ENCODE measurements at places on chromosomes 5 and 9. TPM values are rescaled to one million over a fixed set of nuclear protein-coding genes. Genes with fewer than 3 reads are reported as not detected.

DNA sequence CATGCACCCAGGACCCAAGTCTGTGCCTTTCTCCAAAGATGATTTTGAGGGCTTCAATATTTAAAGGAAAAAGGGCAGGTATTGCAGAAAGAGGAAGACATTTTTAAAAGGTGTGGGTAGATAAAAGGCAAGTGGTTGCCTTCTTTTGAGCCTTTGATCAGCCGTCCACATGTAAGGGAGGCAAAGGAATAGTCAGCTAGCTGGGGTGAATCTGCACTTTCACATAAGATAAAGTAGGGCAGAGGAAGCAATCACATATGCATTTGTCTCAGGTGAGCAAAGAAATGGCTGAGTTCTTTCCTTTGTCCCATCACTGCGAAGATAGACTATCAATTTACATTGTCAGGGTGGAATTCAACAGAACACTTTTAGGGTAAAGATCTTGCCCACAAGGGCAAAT, 19.9 kb downstream of the MGAT1 start:
- no peak for DNase-seq

The CD274 gene
- total RNA-seq: 10.3 TPM

GRCh38 chr5:175873088-175873454, 1.7 kb downstream of the CPLX2 start:
- no peak for DNase-seq

DNA sequence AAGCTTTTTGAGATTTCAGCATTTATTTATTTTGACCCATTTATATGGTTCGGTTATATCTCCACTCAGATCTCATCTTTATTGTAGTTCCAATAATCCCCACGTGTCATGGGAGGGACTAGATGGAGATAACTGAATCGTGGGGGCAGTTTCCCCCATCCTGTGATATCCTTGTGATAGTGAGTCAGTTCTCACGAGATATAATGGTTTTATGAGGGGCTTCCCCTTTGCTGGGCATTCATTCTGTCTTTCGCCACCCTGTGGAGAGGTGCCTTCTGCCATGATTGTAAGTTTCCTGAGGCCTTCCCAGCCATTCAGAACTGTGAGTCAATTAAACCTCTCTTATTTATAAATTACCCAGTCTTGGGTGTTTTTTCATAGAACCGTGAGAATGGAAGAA, 96.5 kb upstream of the PCSK1 start:
- DNase-seq: no peak

GRCh38 chr5:78756858-78757257, 108.3 kb upstream of the LHFPL2 start:
- no peak for DNase-seq

- DNase-seq: peak; percentile 23
Observed at GRCh38 chr5:102223542-102224477, 72.3 kb downstream of the SLCO4C1 start.

DNA sequence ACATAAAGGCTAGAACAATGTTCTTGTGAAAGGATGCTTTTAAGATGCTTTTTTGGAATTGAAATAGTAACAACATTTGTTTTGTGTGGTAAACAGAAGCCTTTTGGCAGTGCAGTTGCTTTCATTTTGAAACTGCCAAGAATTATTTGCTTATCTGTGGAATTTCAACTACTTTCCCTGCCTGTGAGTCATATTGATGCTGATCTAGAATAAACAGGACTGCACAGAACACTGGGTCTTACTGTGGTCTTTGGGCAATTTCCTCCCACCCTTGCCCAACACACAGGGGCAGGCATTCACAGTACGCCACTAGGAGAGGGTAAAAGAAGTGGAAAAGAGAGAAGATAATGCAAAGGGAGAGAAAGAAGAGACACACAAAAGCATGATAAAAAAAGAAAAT, 483.7 kb downstream of the ELAVL2 start:
- peak; percentile 5 for DNase-seq

GRCh38 chr5:83472508-83473345, 1.2 kb downstream of the VCAN start:
- DNase-seq: peak; percentile 36

GRCh38 chr5:1974081-1974480, 91.4 kb upstream of the IRX4 start:
- no peak for DNase-seq

The PCDHAC1 gene
- under 0.01 TPM for total RNA-seq

DNA sequence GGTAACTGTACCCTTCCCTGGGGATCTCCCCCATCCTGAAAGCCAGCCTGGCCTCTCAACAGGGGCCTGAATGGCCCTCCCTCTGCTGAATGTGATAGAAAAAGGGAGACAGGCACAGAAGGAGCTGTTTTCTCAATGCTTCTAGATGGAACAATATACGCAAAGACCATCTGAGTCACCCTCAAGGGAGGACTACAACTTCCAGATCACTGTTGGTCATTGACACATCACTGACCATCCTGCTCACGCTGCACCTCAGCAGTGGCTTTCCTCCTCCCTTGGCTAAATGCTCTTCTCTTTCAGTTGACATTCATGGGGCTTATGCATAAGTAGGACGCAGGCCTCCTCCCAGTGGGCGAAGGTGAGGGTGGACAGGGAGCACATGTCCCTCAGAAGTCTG, 112.2 kb upstream of the SHB start:
- no peak for DNase-seq

The DYNC2I2 gene
- 59.9 TPM for total RNA-seq

The CCDC152 gene
- total RNA-seq: 0.97 TPM

DNA sequence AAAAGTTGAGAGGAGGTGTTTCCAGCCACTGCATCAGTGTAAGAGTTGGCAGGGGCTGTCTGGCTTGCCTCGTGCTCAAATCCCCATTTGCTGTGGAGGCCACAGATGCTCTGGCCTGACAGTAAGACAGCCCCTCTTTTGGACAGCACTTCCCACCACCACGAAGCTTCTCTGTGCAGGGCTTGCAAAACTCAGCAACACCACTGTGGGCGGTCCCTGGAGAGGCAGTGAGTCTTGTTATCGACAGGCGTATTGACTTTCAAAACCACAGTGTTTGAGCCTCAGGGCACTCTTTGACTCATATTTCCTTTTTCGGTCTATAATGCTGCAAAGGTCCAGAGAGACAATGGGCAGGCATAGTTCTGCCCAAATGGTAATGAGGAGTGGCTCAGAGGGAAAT, 539.5 kb downstream of the EBF1 start:
- no peak for DNase-seq

The LRRC19 gene
- total RNA-seq: not detected

- DNase-seq: peak; percentile 25
Observed at GRCh38 chr9:96109680-96110351, 192.2 kb downstream of the HSD17B3 start.

GRCh38 chr5:125551246-125551645, 804.8 kb upstream of the ZNF608 start:
- peak; percentile 71 for DNase-seq

GRCh38 chr9:89801341-89801740, 196.5 kb downstream of the GADD45G start:
- DNase-seq: no peak

GRCh38 chr9:37229882-37230482, 109.6 kb downstream of the ZCCHC7 start:
- no peak for DNase-seq

- no peak for DNase-seq
Observed at GRCh38 chr9:118643118-118643517, 726.1 kb downstream of the BRINP1 start.

GRCh38 chr5:75265731-75266130, 29.1 kb upstream of the ANKRD31 start:
- DNase-seq: peak; percentile 55

- DNase-seq: no peak
Observed at GRCh38 chr9:134426436-134426835, 100.2 kb downstream of the RXRA start.

DNA sequence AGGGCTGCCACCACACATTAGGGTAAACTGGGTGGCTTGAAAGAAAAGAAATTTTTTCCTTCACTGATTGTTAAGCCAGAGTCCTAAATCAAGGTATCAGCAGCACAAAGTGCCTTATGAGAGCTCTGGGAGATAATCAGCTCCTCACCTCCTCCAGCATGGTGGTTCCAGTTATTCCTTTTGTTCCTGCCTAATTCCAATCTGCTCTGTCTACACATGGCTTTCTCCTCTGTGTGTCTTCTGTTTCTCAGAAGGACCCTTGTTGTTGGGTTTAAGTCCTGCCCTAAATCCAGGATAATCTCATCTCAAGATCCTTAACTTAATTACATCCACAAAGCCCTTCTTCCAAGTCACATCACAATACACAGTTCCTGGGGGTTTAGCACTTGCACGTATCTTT, 1352.0 kb upstream of the CDH9 start:
- no peak for DNase-seq

The KIF27 gene
- total RNA-seq: 2.9 TPM

GRCh38 chr5:102670224-102670836, 84.8 kb upstream of the PAM start:
- peak; percentile 36 for DNase-seq

- peak; percentile 29 for DNase-seq
Observed at GRCh38 chr5:127812570-127812969, 109.4 kb downstream of the CCDC192 start.

The C1QTNF3 gene
- total RNA-seq: 0.86 TPM

The PRELID2 gene
- total RNA-seq: 35.0 TPM

DNA sequence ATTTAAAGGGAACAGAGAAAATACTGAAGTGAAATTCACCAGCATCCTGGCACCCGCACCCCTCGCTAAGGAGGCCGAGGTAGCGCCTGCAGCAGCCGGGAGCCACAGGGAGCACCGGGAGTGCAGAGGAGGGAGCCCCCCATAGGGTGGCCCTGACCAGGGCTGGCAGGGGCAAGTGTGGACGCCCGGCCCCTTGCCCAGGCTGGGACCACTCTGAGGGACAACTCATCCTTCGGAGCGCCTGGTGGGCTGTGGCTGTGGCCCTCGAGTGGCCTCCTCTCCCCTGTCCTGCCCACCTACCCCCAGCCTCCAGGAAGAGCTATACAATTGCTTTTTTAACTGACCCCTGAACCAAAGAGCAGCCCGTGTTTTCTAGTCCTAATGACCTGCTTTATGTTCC, 47.0 kb downstream of the PLEKHG4B start:
- no peak for DNase-seq

DNA sequence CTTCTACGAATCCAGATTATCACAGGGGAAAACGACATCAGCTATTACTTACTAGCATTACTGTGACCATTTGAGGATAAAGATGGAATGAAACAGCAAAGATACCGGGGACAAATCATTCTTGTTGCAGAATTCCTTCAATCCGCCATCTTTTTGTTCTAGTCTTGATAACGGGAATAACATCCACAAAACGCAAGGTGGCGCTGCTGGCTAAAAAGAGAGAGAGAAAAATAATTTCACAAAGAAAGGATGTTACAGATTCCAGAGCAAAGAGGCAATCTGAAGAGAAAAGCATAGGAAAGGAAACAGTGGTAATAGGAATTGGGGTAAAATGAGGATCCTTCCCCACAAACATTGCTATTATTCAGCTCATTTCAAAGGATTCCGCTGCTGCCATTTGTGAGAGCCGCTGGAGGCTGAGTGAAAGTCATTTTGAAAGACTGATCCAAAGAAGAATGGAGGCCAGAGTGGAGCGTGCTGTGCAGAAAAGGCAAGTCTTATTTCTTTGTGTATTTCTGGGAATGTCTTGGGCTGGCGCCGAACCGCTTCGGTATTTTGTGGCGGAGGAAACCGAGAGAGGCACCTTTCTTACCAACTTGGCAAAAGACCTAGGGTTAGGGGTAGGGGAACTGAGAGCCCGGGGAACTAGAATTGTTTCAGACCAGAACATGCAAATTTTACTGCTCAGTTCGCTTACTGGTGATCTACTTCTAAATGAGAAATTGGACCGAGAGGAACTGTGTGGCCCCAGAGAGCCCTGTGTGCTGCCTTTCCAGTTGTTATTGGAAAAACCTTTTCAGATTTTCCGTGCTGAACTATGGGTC, at the start of gene PCDHB7:
PCDHB7 (plus strand) TSS at position 264 of the 824 bp plus-strand sequence; CDS start at position 456, 192 bp downstream.
- peak; percentile 10 for DNase-seq

DNA sequence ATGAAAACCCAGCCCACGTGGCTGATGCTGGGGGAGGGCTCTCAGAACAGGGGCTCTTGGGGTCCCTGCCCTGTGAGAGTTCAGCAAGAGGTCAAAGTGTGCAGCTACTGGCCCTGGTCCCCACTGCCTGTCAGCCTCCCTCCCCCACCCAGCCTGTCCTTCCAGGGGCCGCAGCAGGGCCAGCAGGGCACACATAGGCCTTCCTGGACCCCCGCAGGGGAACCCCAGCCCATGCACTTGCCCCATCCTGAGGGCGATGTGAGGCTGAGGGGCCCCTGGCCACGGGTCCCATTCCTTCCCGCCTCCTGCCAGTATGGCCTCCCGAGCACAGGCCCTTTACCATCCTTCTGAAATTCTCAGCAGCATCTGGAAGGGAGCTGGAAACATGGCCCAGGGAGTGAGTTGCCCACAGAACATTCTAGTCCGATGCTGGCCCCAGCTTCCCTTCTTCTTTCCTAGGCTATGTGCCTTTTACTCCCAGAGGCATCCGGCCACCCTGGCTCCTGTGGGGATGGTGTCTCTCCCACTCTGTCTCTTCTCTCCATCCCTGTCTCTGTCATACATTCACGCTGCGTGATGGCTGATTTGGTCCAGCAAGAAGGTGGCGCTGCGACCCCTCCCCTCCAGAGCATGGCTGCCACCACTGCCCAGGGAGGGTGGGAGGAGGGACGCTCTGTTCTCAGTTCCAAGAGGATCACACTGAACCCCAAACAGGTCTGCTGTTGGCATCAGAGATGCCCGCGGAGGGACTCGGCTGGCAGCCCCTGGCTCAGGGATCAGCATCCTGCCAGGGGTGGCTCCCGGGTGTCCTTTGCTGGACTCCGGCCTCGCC, 19.6 kb downstream of the MRPL36 start:
- DNase-seq: no peak

DNA sequence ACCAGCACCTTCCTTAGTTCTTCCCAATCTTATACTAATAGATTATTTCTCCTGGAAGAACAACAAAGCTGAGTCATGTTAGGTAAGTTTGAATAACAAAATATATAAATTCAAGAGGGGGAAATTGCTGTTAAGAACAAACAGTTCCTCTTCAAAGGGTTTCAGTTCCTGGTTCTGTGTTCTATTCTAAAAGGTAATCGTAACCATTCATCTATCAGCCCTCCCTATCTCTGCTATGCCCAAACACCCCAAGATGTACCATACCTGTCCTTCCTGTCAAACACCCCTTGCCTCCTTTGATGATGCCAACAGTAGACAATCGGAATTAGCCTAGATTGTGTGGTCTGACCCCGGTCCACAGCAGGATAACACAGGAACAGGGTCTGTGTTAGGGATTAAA, 4.2 kb upstream of the RNF180 start:
- DNase-seq: no peak

DNA sequence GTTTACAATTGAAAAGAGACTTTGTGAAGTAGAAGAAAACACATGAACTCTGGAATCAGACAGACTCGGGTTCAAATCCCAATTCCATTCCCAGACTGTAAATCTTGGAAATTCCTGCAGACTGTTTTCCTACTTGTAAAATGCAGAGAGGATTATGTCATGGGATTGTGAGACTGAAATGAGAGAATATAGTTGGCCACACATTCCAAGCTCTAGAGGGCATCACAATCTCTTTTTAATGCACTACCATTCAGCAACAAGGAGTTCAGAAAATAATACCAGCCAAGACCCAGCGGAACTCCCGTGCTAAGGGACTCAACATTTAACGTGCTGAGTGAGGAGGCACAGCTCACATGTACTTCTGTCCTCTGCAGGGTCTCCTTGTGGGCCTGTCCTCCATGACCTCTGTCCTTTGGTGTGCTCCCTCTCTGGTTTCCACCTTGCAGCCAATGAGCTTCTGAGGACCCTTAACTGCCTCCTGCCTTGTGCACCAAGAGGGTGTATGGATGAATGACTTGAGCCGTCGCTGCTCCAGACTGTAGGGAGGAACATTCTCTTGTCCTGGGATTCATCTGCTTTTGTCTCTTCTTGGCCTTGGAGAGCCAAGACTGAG, 263.5 kb downstream of the NTRK2 start:
- no peak for DNase-seq

All from fibroblast of villous mesenchyme (primary cell).